ENCODE measurements at places on chromosomes 16 and 17.

- DNase-seq, result no peak
Observed at GRCh38 chr17:77286641-77287431, 146.1 kb downstream of the SEC14L1 start.

DNA sequence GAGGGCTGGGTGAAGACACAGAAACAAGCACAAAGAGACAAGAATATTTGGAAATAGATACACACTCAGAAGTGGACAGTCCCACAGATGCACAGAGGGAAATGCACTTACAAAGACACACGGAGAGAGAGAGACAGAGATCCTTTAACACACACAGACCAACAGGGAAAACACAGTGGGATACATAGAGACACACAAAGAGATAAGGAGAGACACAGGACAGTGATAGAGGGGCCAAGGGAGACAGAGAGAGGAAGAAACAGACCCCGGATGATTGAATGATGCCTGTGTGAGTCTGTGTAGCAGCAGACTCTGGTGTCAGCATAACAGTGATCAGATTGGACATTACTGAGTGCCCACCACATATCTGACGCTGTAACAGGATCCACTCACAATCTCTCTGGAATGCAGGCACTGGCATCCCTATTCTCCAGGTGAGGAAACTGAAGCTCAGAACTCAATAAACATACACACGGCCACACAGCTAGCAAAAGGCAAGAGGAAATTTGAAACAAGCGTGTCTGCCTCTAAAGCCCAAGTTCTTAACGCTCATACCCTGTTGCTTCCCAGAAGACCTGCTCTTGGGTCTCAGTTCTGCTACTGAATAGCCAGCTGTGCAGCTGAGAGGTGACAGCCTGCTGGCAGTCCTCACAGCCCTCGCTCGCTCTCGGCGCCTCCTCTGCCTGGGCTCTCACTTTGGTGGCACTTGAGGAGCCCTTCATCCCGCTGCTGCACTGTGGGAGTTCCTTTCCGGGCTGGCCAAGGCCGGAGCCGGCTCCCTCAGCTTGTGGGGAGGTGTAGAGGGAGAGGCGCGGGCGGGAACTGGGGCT, 186.3 kb upstream of the NLRP1 start:
- no peak for DNase-seq

GRCh38 chr16:63530974-63531373, 1494.7 kb upstream of the CDH8 start:
- no peak for DNase-seq

DNA sequence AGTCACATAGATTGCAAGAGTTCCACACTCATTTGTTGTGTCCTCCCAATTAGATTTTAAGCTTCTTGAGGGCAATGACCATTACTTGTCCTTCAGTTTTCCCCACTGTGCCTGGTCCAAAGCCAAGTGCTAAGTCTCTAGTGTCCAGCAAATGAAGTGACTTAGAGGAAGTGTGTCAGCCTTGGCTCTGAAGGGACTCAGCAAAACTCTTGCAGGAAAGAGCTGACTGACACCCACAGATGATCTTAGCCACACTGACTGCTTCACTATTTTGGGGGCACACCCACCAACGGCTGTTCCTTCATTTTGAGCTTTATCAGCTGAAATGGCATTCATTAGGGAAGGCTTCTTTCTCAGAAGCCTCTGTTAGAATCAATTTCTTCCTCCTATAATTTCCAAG, 358.1 kb downstream of the UTP18 start:
- DNase-seq, result no peak

DNA sequence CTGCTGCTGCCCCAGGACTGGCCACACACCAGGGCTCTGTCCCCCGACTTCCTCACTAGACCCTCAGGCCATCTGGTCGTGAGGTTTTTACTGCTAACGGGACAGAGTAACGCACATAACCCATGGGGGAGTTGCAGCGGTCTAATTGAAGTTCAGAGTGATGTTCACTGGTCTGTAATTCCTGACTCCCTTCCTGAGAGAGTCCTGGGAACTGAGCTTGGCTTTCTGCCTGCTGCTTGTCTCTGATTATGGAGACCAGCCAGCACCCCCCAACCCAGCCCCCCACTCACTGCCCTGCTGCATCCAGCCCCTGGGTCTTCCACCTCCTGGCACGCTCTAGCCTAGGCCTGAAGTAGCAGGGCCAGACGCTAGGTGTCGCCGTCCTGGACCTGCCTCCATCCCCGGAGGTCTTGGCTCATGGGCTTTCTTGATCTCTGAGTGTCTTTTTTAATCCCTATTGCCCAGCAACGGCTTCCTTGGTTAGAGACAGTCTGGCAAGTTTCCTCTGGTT, 192.9 kb downstream of the CCDC182 start:
- no peak for DNase-seq

DNA sequence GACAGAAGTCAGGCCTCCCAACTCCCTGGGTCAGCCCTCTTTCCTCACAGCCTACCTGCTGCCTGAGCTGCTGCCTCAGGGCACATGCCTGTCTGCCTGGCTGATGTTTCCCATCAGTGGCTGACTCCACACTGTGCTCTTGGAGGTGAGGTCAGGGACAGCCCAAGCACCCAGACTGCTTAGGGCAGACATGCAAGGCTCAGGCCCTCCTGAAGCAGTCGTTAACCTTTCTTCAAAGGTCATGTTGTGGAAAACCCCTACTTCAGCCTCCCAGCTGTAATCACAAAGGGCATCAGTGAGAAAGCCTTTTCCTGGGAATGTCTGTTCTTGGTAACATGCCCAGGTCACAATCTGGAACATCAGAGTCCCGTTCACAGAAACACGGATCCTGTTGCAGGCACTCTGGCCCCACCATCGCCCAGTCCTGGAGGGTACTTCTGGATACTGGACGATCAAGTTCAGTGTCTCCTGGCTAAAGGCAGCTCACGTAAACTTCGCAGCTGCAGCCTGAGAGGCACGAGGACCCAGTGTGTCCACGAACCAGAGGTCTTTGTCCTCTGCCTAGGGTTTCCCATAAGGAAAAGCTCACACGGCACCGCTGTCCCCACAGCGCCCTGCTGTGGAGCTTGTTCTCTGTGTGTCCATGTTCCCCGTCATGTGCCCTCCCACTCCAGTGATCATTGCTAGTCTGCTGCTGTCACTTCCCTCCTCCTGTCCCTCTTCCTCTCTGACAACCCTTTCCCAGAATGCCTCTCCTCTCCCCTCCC, 54.9 kb downstream of the GNAO1 start:
- no peak for DNase-seq

DNA sequence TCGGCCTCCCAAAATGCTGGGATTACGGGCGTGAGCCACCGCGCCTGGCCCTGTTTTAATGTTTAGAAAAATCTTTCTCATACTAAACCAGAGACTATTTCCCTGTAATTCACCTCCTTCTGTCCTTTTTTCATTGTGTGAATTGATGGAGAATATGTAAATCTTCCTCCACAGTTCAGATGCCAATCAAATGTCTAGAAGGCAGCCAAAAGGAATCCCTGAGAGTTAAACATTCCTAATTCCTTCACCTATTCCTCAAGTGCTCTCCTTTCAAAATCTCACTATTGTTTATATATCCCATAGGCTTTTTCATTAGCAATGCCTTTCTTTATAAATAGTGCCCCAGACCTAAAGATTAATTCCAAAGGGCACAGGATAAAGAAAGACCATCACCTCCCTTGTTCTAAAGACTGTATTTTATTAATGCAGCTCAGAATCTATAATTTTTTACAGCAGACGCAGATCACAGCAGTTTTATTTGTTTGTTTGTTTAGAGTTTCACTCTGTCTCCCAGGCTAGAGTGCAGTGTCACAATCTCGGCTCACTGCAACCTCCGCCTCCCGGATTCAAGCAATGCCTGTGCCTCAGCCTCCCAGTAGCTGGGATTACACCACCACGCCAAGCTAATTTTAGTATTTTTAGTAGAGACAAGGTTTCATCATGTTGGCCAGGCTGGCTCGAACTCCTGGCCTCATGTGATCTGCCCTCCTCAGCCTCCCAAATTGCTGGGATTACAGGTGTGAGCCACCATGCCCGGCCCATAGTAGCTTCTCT, 30.5 kb downstream of the COPZ2 start:
- DNase-seq, result no peak

DNA sequence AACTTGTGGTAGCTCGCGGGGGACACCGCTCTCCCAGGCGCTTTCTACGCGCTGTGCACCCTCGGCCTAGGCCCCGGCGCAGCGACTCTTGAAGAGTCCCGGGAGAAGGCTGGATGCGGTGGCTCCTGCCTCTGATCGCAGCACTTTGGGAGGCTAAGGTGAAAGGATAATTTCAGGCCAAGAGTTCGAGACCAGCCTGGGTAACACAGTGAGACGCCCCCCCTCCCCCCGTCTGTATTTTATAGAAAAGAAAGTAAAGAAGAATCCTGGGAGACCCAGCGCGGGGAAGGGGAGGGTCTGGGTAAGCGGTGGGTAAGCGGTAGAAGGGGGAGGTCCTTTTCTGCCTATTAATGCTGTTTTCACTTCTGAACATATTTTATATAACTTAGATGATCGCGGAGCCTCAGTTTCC, 486 bp upstream of the PLLP start:
- no peak for DNase-seq

GRCh38 chr16:84184775-84185174, 2.1 kb downstream of the TAF1C start:
- no peak for DNase-seq

- DNase-seq, result no peak
Observed at GRCh38 chr17:74115586-74115985, 87.9 kb upstream of the RPL38 start.

- no peak for DNase-seq
Observed at GRCh38 chr16:3716831-3717234, 491 bp downstream of the TRAP1 start.

- DNase-seq, result no peak
Observed at GRCh38 chr17:35214631-35215273, 20.6 kb upstream of the SLC35G3 start.

- no peak for DNase-seq
Observed at GRCh38 chr17:81189670-81190530, 23.9 kb upstream of the AATK start.

DNA sequence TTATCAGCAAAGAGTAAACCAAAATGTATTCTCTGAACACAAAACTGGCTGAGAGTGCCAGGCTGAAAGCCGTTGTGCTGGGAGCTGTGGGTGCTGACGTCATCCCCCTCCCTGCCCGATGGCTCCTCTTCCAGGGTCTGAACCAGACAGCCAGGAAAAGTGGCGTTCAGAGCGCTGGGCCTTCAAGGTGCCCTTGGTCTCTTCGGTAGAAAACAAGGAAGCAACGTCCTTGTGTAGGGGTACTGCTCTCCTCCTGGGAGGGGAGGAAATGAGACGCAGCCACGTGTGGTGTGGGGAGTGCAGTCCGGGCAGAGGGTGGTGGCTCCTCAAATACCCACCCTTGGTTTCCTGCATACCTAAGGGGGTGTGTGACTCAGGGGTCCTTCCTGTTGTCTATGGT, 394.7 kb downstream of the SEC14L1 start:
- DNase-seq, result no peak

GRCh38 chr17:7674934-7675333, 12.4 kb downstream of the TP53 start:
- no peak for DNase-seq

DNA sequence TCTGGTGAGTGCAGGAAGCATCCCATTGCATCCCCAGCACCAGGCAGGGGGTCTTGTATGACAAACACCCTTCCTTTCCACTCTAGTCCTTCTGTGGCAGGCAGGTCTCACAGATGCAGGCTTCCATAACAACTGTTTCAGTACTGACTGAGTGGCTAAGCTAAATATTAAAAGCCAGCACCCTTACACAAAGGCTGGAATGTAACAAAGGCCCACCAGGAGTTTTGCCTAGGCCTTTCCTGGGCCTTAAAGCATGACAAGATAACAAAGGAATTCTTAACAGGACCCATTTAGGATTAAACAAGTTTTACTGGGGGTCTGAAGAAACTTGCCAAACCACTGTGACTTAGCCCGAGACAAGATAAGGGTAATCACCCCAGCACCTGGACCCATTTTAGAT, 228.9 kb upstream of the RPL38 start:
- no peak for DNase-seq

DNA sequence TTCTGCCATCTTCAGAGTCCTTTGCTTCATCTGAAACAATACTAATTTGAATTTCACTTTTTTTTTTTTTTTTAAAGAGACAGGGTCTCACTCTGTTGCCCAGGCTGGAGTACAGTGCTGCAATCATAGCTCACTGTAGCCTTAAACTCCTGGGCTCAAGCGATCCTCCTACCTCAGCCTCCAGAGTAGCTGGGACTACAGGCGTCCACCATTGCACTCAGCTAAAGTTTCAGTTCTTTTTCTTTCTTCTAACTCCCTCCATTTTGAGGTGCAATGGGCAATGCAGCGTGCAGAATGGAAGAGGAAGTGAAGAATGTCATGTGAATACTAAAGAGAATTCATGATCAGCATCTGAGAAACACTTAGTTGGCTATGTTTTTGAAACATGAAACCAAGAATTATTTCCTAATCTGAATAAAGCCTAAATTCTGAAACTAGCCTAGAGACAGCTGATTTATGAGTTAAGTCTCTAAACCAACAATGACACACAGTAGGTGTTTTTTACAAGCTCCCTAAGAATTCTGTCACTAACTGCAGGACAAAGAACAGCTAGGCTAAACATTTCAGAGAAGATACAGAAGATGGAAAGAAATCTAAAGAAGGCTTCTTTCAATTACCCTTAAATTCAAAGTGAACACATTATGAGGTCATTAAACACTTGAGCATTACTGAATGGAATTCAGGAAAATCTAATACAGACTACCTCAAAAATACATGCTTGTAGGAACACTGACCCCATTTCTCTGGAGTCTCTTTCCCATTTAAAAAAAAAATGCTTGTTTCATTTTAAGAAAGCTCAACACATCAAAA, 21.0 kb downstream of the SNN start:
- peak; percentile 21 for DNase-seq

DNA sequence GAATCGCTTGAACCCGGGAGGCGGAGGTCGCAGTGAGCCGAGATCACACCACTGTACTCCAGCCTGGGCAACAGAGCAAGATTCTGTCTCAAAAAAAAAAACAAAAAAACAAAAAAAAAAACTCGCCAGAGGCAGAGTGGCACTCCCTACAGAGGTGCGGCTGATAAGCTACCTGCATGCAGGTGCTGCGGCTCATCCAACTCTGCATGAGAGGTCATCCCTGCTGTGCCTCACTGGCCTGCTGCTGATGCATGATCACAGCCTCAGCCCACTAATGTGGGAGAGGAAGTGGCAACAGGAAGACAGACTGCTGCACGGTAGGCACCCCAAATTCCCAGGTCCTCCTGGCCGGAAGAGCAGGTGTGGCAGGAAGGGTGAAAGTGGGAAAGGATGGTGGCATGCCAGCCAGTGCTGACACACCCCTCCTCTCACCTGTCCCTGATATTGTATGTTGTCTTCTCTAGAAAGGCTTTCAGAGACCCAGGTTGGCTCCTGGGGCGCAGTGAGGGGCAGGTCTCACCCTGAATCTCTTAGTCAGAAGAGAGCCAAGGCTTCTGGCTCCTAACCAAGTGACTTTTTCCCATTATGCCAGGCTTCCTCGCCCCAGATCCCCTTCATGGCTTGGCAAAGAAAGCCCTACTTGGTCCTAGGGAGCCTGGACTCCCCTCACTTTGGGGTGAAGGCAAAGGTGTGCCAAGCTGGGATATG, 11.8 kb downstream of the NXPH3 start:
- no peak for DNase-seq

DNA sequence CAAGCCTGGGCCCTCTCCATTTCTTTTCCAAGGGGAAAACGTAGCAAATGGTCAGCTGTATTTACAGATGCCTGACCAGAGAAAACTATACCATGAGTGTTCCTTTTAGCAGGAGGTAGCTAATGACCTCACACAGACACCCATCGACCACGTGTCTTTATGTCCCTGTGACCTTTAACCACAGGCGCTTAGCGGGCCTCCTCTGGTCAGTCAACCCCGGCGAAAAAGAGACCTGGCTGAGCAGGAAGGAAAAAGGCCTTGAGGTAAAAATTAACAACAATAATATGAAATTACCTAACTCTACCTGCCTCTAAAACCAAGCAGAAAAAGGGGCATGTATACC, 9.1 kb downstream of the NUDT16L1 start:
- no peak for DNase-seq

GRCh38 chr16:3144321-3144983, 9.6 kb downstream of the ZNF213 start:
- DNase-seq, result no peak

All from right atrium auricular region (tissue), 2 donors.